Esophagus squamous epithelium (tissue), 5 donors: ENCODE measurements at places on chromosomes 6 and 20. TPM values are rescaled to one million over a fixed set of nuclear protein-coding genes. Genes with fewer than 3 reads are reported as not detected.
A peak's percentile ranks its signal among the peaks of the same experiment; 100 is the strongest.

GRCh38 chr6:21885532-21886114 lies 292.1 kb downstream of the SOX4 start:
- no peak for DNase-seq

- no peak for DNase-seq
Measured at GRCh38 chr6:14711056-14711703, 534.7 kb upstream of the JARID2 start.

The TRERF1 gene
- 5.5 TPM for total RNA-seq

GRCh38 chr20:2917266-2917665 lies 44.0 kb downstream of the PTPRA start:
- no peak for DNase-seq

DNA sequence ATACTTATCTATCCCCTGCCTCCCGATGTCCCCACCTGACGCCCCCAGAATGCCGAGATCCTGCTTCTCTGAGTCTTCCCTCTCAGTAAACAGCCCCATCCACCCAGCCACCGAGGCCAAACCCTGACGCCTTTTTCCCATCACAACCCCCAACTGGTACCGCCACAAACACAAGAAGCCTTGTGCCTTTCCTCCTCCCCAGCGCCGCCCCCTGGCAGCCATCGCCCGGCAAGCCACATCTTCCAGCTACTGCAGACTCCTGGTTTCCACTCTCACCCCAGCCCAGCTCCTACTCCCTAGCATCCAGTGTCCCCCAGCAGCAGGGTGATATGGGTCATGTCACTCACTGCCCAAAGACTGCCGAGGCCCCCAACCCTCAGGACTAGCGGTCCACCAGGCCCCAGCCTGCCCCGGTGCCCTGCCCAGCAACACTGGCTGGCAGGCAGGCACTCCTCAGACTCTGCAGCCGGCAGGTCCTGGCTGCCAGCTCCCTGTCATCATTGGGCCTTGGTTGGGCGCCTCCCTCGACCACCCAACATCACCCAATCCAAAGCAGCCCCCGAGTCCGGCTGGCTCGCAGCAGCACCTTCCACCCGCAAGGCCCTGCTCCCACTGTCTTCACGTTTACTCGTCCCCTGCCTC lies 11.2 kb downstream of the TCFL5 start:
- DNase-seq, result no peak

- no peak for DNase-seq
Measured at GRCh38 chr20:59961423-59961822, 3.2 kb downstream of the CDH26 start.

The APCDD1L gene
- 0.38 TPM for total RNA-seq

The LY6G6D gene
- not detected for total RNA-seq

DNA sequence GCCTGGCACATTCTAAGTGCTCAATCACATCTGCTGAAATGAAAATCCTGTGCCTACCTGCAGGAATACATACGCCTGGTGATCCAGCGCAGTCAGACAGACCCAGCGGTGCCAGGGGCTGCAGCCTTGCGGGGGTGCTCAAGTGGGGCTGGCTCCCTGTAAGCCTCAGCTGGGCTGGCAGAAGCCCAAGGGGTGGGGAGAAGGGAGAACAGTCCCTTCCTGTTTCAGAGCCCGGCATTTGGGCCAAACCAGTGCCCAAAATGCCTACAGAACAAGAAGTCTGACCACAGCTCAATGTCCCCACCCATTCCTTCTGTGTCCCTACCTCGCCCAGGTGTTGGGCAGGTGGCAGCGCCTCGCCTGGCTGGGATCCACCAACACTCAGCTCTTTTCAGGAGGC lies 22.6 kb downstream of the KCNK15 start:
- no peak for DNase-seq

- no peak for DNase-seq
Measured at GRCh38 chr6:34909320-34909883, 20.3 kb downstream of the ANKS1A start.

- DNase-seq, result no peak
Measured at GRCh38 chr6:132948889-132949288, 134.5 kb downstream of the RPS12 start.

- no peak for DNase-seq
Measured at GRCh38 chr6:148164645-148165044, 178.0 kb upstream of the SASH1 start.

DNA sequence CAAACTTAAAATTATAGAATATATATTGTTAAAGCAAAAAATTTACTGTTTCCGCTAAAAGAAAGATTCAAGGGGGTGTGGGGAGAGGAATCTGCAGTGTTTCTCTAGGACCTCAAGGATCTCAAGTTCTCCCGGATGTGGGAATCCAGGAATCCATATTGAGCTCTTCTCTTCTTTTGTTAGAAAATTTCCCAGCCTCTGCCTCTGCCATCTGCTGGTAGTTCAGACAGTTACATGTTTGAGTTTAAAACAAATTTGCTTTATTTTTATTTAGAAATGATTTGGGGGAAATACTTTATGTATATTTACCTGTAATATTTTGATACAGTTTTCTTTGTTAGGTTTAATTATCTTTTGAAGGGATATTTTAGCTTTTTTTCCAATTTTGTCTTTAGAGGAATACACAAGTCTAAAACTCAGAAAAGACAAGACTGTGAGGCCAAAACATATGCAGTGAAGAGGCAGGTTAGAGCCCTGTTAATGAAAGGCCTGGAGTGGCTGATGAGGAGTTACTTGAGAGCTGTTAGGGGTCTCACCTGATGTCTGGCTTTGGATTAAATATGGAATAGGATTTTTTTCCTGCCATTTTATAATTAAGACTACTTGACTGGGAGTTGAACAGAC lies 268.8 kb downstream of the ARID1B start:
- DNase-seq, result no peak

- DNase-seq, result no peak
Measured at GRCh38 chr20:1965520-1966351, 28.1 kb downstream of the PDYN start.

The DAAM2 gene
- total RNA-seq, result 15.8 TPM

The SLC25A27 gene
- total RNA-seq, result 29.8 TPM

The PNPLA1 gene
- total RNA-seq, result not detected

DNA sequence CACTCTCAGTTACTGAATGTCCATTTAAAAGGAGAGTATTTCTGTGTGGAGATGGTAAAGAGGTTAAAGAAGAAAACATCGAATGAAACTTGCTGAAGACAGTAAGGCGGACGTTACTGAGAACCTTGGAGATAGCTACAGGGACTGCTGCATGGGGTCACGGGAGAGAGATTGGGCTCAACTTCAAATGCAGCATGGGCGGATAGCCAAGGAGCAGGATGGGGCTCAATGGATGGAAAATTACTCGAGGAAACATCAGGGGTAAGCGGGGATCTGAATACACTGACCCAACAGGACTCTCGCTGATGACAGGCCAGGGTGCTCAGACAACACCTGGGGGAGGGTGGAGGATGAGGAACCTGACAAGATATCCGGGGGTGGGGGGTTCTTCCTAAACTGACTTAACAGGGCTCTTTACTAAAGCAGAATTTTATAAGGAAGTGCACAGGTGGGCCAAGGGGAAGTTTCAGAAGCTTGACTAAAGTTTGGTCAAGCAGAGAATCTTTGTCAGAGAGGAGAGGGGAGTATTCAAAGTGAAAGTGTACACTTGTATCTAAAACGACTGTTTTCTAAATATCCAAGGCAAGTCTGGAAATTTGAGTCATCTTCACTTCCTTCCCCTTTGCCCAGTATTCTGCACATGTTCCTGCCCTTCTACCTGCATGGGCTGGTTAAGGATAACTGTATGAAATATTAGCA lies 22.8 kb downstream of the ECT2L start:
- no peak for DNase-seq

GRCh38 chr6:116570856-116571682 lies at the start of gene RWDD1:
Gene RWDD1 (plus strand): TSS chr6:116571504. CDS start chr6:116571583, 79 bp downstream.
- DNase-seq, result peak; percentile 96

- peak; percentile 50 for DNase-seq
Measured at GRCh38 chr6:30752157-30752927, 8.0 kb upstream of the IER3 start.

GRCh38 chr20:59375541-59375940 lies 75.1 kb downstream of the EDN3 start:
- DNase-seq, result no peak

The ATRN gene
- 21.4 TPM for total RNA-seq

GRCh38 chr6:11537229-11538051 lies at the start of gene TMEM170B:
Gene TMEM170B (plus strand): TSS chr6:11537749. CDS start chr6:11538278, 529 bp downstream.
- DNase-seq, result peak; percentile 89

The MRPL14 gene
- 48.8 TPM for total RNA-seq

DNA sequence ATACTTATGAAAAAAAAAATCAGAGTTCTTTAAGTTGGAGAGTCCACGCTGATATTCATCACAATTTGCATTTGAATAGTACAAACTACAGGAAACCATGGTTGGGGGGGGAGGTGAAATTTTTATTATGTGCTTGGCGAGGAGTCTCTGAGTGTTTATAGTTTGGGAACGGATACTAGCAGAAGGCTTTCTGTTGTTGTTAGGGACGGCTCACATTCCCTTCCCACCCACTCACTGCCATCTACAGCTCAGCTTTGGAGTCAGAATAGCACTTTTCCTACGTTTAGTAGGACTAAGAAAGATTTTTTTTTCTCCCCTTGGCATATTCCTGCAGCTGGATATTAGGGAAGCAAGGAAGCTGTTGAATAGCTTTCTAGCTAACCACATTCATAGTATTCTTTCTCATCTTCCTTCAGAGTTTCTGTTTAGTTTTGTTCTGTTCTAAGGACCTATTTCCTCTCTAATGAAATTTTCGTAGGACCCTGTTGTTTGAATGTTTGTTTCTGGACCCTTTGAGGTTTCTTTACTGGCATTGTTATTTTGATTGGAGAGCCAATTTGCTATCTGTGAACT lies 235.1 kb upstream of the ZNF217 start:
- no peak for DNase-seq

The GJA10 gene
- not detected for total RNA-seq

DNA sequence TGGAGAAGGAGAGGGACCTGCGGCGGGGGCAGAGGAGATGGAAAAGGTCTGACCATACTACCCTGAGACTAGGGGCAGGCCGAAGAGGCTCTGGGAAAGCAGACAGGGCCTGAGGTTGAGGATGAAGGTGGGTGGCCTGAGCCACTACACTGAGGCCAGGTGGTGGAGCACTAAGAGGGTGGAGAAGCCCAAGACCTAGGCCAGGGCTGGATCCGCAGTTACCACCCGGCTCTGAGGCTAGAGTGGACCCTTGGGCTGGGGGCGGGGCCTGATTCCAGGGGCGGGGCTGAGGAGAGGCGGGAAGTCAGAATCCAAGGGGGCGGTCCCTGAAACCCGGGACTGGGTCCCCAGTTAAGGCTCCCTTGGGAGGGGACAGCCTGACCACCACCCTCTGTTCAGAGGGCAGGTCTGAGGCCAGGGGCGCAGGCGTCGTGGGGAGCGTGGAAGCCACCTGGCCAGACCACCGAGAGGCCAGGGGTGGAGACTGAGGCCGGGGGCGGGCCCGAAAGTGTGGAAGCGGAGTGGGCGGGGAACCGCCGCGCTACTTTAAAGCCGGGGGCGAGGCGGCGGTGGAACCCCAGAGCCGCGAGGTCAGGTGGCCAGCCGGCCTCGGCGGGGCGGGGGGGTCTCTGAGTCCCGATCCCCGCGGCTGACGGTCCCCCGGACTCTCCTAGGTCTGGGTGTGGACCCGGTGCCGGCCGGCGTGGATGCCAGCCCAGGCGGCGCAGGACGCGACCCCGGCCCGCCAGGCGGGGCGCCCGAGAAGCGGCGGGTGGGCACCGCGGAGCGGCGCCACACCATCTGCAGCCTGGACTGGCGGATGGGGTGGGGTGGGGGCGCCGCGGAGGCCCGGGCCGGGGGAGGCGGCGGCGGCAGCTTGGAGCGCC lies 8.3 kb downstream of the CCM2L start:
- DNase-seq, result no peak

- no peak for DNase-seq
Measured at GRCh38 chr20:49948178-49948577, 12.0 kb downstream of the RNF114 start.

The ARMC2 gene
- total RNA-seq, result 0.27 TPM

The NKAPL gene
- total RNA-seq, result 0.22 TPM

- no peak for DNase-seq
Measured at GRCh38 chr20:58192065-58192464, 36.4 kb downstream of the ANKRD60 start.

DNA sequence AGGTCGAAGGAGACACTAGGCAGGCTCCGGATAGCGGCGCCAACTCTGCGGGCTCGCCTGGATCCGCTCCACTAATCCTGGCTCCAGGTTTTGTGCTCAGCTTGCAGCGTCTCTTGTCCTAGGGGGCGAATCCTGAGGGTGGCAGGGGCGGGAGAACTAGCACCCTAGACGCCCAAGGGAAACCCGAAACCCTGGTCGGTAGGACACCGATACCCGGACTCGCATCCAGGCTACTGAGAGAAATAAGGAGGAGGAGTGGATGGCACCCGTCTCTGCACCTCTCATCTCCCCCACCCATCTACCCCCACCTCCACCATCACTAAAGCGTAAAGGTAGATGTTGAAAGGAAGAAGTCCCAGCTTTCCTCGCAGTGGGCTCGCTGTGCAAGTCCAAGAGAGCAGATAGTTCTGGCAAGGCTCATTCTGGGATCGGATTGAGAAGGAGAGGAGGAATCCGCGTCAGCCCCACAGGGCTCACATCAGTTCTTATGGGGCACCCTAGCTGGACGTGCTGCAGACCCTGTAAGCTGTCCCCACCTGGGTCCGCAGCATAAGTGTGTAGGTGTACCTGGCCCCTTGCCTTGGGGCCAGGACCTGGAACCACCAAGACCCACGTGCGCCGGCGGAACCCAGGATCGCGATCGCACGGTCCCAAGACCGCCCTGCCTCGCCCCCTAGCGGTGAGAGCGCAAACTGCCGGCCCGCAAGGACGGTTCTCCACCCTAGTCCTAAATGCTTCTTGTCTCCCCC lies 6.9 kb downstream of the SLC32A1 start:
- no peak for DNase-seq

The HAO1 gene
- 0.70 TPM for total RNA-seq

- no peak for DNase-seq
Measured at GRCh38 chr6:43972913-43973300, 154.3 kb downstream of the MRPL14 start.

DNA sequence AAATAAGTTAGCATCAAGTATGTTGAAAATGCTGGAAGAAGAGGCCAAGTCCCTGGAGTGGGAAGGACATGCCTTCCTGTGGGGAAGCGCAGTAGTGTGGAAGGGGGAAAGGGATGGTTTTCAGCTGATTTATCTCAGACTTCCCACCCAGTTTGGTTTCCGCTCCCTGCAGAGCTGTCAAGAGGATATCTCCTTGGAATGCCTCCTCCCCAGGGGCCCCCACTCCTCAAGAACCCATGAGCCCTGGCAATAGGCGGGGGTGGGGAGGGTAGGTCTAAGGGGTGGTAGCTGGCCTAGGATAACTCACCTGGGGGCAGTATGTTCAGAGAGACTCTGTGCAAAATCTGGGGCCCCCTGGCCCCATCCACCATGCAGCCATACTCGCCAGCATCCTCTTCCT lies 696 bp downstream of the TREML1 start:
- no peak for DNase-seq
